ENCODE measurements at places on chromosomes 11 and 22. TPM values are rescaled to one million over a fixed set of nuclear protein-coding genes. Genes with fewer than 3 reads are reported as not detected.

Gene ZP1
- not detected for total RNA-seq

Gene YAP1
- 257 TPM for total RNA-seq

Gene FGF4
- total RNA-seq = not detected

Gene CDON
- 17.8 TPM for total RNA-seq

DNA sequence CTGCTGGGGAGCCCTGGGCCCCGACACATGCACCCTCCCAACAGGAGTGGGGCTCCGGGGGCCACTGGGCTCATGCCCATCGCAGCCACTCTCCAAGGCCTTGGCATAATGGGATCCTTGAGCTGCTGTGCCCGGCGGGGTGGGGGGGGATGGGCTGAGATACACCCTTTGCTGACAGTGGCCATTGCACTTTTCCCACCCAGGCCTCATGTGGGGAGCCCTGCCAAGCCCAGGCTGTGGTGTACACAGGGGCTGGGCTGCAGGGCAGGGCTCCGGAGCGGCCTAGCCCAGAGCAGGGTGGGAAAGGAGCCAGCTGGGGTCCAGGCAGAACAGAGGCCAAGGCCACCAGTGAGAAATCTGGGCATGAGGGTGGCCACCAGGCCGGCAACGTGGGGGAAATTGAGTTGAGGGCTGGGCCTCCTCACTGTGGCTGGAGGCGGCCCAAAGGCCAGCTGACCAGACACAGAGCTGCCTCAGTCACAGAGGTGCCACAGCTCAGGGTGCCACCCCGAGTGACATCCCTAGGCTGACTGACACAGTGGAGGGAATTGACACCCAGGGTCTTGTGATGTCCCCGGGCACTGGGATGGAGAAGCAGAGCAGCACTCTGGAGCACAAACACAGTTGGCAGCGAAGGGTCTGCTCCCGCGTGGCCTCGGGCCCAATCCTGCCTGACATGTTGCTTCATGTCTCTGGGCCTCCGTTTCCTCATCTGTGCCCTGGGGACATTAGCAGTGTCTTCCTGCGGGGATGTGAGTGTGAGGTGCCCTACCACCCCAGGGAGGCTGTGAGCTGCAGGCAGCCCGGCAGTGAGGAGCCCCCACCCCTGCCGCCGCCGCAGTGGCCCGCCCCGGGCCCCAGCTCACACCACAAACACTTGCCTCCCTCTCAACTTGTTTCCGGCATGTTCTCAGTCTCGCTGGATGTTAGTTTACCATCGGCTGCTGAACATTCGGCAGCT, 30.4 kb downstream of the RTN4R start:
- peak; percentile 23 for DNase-seq

GRCh38 chr22:20922141-20922751, 5.0 kb downstream of the CRKL start:
- DNase-seq = no peak
